Hematopoietic multipotent progenitor cell treated with erythropoietin and hydrocortisone succinate and interleukin-3 and kit ligand, for 6 days (in vitro differentiated cells): ENCODE measurements at places on chromosomes 7 and 10.

DNA sequence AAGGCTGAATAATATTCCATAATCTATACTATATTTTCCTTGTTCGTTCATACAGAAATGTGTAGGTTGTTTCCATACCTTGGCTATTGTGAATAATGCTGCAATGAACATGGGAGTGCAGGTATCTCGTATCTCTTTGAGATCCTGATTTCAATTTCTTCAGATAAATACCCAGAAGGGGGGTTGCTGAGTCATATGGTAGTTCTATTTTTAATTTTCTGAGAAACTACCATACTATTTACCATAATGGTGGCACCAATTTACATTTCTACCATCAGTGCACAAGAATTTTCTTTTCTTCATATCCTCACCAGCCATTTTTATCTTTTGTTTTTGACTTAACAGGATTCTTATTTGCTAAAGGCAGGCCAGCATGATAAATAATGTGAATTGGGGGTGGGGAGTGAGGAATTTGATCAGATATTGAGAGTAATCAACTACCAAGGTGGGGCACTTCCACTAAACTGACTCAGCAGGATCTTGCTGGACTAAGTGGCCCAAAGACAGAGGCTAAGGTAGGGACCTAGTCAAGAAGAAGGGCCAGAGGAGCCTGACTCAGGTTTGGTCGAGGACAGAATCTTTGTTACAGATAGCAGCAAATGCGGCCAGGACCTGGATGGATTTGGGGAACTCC lies 21.5 kb upstream of the CCSER2 start:
- DNase-seq = no peak

DNA sequence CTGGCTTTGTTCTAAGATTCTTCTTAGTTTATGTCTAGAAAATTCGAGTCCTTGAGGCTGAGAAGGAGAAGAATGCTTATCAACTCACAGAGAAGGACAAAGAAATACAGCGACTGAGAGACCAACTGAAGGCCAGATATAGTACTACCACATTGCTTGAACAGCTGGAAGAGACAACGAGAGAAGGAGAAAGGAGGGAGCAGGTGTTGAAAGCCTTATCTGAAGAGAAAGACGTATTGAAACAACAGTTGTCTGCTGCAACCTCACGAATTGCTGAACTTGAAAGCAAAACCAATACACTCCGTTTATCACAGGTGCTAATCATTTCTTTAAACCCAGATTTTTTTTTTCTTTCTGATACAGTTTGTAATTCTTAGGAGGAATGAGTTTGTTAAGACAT lies 6.7 kb downstream of the CEP55 start:
- no peak for DNase-seq

- no peak for DNase-seq
These were observed 32.4 kb upstream of the INPP5F start for GRCh38 chr10:119693262-119693957.

GRCh38 chr10:113953505-113954272 lies 90.0 kb upstream of the ADRB1 start:
- DNase-seq = peak; percentile 27

DNA sequence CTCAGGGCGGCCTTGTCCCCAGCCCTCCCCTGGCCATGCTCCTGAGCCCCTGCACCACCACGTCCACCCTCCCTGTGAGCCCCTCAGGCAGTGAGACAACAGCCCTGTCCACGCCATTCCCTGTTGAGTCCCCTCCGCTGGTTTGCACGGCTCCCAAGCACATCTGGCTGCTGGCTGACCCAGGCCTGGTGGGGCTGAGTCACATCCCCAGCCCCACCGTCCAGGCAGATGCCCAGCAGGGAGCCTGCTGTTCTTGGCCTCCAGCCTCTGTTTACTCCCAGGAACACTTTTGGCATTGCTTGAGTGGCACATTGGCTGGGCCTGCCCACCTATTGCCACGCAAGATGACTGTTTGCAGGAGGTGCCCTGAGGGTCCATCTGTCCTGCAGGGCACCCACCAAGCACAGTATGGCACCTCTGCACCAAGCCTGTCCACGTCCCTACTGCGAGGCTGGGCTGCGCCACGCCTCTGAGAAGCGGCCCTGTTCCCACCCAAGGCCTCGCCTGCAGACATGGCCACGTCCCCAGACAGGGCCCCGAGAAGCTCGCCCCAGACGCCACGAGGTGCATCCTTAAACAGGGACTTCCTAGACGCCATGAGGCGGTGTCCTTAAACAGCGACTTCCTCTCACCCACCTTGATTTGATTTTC lies 48.4 kb upstream of the INPP5A start:
- DNase-seq = no peak

DNA sequence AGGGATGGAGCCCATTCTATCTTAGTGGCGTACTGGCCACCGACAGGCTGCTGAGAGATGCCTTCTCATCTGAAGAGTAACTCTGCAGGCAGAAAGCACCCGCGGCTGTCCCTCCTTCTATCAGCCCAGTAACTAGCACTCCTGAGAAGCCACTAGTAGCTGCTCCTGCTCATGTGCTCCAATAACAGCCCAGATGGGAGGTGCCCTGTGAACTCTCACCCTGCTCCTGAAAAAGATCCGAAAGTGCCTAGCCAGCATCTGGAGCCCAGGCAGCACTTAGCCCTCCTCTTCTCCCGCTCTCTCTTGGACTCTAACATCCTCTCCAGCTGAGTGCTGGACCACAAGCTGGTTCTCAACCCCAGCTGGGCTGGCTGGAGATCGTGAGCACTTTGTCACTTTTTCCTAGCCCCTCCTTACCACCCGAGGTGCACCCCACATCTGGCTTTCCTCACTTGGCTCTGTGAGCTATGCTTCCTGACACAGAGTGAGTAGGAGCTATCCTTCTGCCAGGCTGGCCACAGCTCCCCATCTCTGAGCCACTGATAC lies 239.2 kb downstream of the GRID1 start:
- no peak for DNase-seq

DNA sequence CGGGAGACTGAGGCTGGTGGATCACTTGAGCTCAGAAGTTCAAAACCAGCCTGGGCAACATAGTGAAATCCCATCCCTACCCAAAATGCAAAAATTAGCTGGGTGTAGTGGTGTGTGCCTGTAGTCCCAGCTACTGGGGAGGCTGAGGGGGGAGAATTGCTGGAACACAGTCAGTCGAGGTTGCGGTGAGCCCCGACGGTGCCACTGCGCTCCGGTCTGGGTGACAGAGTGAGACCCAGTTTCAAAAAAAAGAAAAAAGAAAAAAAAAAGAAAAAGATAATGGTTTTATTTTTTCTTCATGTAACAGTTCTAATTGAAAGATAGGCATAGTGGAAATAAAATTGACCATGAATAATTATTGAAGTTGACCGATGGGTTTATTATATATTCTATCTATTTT lies 99.9 kb downstream of the SUGCT start:
- no peak for DNase-seq

- peak; percentile 74 for DNase-seq
These were observed 2.4 kb downstream of the ALOX5 start for GRCh38 chr10:45376371-45376801.

- DNase-seq = no peak
These were observed 102.6 kb upstream of the AFAP1L2 start for GRCh38 chr10:114506871-114507385.

GRCh38 chr10:96235326-96236089 lies 35.9 kb downstream of the BLNK start:
- DNase-seq = no peak

DNA sequence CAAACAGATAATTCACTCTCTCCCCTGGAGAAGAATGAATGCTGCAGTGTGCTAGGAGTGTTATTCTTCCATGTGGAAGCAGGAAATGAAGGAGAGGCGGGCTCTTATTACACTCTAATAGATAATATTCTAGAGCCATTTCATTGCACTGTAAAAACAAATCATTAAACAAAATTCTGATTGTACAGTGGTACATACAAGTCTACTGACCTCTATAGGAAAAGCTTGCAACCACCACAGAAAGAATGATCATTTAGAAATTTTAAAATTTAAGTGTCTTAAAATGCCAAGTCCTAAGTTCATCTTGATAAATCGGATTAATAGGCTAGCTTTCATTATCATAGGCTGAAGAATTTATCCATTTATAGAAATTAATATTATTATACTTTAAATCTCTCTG lies 960.3 kb upstream of the LRRN3 start:
- no peak for DNase-seq

DNA sequence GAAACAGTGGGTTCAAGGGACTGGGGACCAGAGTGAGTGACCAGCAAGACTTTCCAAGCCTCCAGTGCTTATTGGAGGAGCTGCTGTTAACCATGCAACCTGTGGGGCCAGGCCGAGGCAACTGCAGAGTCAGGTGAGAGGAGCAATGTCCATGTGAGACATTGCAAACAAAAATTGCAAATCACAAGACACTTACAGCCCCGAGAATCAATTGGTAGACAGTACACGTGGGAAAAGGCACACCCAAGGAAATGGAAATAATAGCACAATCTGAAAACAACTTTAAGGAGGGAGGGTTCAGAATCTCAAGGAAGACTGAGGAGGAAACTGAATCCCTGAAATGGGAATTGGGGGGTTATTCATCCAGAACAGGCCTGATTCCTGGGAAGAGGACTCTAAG lies 72.6 kb downstream of the GLRX3 start:
- DNase-seq = no peak

GRCh38 chr10:35916791-35917190 lies 274.7 kb upstream of the FZD8 start:
- no peak for DNase-seq

GRCh38 chr7:113013761-113014449 lies 72.7 kb downstream of the GPR85 start:
- DNase-seq = no peak

- no peak for DNase-seq
These were observed 72.8 kb downstream of the PRKCQ start for GRCh38 chr10:6507311-6507710.

DNA sequence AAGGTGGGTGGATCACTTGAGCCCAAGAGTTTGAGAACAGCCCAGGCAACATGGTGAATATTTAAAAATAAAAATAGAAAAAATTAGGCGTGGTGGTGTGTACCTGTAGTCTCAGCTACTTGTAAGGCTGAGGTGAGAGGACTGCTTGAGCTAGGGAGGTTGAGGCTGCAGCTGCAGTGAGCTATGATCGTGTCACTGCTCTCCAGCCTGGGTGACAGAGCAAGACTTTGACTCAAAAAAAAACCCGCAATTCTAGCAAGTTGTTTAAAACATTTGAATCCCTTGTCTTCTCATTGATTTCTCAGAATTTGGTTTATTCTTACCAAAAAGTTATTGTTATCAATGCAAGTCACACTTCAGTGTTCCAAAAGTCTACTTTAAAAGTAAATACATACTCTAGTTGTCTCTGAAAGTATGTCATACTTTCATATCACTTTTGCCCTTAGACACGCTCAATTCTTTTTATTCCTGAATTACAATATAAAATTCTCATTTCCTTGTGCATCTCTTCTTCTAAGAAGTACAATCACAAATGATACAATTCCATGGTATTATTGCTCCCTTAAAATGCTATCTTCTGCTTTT lies 6.3 kb downstream of the EPC1 start:
- no peak for DNase-seq

DNA sequence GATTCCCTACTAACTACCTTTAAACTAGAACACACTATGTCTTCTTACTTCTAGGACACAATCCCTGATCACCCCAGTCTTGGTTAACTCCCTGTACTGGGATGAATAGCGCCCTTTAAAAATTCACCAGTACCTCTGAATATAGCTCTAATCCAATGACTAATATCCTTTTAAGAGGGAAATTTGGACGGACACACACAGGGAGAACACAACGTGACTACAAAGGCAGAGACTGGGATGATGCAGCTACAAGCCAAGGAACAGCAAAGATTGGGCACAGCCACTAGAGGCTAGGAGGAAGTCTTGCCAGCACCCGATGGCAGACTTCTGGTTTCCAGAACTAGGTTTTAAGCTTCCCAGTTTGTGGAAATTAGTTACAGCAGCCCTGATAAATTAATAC lies 81.4 kb downstream of the MALSU1 start:
- no peak for DNase-seq

DNA sequence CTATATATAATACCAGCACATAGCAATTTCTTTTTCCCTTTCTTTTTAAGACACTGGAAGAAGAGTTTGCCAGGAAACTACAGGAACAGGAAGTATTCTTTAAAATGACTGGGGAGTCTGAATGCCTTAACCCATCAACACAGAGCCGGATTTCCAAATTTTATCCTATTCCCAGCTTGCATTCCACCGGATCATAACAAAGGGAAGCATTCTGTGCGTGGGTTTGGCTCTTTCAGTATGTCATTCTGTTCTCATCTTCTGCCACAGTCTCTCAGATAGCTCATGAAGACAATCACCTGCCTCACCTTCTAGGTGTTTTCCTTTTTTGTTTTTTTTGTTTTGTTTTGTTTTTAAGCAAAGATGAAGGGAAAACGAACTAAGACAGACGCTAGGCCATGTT lies 58.6 kb downstream of the SLK start:
- no peak for DNase-seq

DNA sequence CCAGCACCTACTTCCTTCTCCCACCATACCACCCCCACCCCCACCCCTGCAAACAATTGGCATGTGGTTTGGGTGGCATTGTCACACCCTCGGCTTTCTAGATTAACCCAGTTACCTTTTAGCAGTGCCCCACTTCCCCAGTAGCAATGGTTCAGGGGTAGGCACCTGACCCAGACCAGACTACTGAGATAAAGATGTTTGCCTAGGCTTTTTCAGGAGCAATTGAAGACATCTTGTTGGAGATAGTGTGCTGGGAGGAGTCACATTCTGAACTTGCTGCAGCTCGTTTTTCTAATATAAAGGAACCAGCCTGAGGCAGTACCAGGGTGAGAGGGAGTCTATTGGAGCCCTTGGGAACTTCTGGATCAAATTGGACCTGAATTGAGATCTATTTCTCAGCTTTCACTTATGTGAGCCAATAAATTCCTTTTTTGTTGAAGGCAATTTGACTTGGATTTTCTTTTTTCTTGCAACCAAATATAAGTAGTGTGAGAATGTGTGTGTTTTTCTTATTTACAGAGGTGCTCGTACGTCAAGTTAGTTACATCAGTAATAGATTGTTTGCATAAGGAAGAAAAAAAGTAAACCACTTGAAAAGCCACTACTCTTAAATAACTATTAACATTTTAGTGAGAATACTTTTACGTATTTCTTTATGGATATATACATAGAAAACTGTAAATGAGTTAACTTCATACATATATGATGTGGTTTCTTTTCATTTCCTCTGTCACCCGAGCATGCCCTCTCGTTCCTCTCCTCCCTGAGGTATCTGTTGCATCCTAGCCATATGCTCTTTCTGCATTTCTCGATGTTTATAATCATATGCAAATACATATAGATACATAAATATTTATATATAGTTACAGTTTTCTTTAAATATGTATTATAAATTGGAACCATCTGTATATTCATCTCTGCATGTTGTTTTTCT lies 38.0 kb downstream of the RAB18 start:
- peak; percentile 76 for DNase-seq
